ENCODE measurements at places on chromosomes 2 and 18.

- no peak for DNase-seq
Measured at GRCh38 chr18:26545335-26546123, 2.8 kb downstream of the KCTD1 start.

GRCh38 chr2:157891643-157892041 lies 15.5 kb upstream of the ACVR1 start:
- DNase-seq, result no peak

DNA sequence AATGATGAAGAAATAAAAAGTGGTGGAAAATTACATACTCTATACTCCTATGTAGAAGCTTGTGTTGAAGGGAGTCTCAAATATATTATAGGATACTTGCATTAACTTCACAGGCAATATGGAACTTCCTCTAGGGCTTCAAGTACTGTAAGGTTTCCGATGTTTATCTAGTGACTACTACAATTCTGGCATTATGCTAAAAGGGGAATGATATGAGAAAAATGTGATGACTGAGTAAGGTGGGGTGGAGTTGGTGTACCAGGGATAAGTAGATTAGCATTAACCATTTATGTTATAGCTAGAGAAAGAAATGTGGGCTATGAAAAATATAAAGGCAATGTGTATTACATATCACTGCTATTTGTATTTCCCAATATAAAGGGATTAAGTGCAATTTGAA lies 229.5 kb downstream of the DCC start:
- no peak for DNase-seq

- no peak for DNase-seq
Measured at GRCh38 chr2:106306387-106306786, 112.3 kb upstream of the UXS1 start.

DNA sequence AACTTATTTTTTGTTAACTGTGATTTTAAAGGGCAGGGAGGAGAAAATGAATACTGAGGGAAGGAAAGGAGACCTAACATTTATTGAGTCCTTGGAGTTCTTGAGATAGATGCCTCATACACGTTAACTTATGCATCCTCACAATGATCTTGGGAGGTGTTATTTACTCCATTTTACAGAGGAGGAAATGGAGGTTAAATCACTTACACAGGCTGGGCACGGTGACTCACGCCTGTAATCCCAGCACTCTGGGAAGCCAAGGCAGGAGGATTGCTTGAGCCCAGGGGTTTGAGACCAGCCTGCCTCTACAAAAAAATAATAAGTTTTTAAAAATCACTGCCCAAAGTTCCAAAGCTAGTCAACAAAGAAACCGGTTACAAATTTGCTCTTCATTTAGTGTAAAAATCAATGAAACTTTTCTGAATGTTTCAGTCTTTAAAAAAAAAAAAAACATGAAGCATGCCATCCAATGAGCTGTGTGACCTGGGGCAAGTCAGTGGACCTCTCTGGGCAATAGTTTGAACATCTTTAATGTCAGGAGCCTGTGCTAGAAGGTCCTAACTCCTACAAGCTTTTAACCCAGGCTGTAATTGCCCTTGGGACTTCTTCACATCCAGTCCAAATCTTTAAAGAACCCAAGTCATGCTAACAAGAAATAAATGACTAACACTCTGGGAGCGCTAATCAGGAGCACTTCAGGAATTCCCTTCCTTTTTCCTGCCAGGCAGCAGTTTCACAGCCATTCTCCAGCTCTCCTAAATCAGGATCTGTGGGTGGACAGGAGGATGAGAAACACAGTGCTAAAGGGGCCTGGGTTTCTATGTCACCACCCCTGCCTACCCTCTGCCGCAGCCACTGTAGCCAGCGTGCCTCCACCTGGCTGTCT lies 176.4 kb downstream of the TMEM247 start:
- no peak for DNase-seq

- DNase-seq, result no peak
Measured at GRCh38 chr2:24626131-24626530, 135.1 kb downstream of the NCOA1 start.

DNA sequence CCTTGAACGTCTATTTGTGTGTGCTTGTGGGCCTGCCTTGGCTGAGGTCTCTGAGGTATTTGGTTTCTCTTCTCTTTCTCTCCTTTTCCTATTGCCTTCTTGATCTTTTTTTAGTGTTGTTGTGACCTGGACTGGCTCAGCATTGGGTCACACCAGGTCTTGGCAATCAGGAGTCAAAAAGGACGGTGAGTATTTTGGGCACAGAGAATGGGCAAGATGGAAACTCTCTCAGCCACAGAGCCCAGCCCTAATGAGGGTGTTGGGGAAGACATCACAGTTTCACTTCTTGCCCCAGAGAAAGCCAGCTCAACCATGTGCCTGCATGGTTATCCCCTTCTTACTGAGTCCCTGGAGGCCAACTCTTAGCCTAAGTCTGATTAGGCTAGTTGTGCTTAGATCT lies 13.7 kb upstream of the INO80C start:
- no peak for DNase-seq

- DNase-seq, result no peak
Measured at GRCh38 chr18:317618-318017, 49.8 kb upstream of the THOC1 start.
